Skin of body (tissue), 3 donors: ENCODE measurements at places on chromosomes 6 and 20. TPM values are rescaled to one million over a fixed set of nuclear protein-coding genes. Genes with fewer than 3 reads are reported as not detected.

PLA2G7 gene
- total RNA-seq: 2.0 TPM

NMBR gene
- not detected for total RNA-seq

WFDC2 gene
- 0.39 TPM for total RNA-seq

PRKN gene
- 5.2 TPM for total RNA-seq

C6orf141 gene
- total RNA-seq: 7.5 TPM

SSR1 gene
- total RNA-seq: 43.0 TPM

C20orf144 gene
- not detected for total RNA-seq

CLDN20 gene
- total RNA-seq: 0.30 TPM
